ENCODE measurements at places on chromosomes 7 and 10.

- DNase-seq: no peak
These were observed 111.4 kb upstream of the JCAD start for GRCh38 chr10:30170814-30171213.

DNA sequence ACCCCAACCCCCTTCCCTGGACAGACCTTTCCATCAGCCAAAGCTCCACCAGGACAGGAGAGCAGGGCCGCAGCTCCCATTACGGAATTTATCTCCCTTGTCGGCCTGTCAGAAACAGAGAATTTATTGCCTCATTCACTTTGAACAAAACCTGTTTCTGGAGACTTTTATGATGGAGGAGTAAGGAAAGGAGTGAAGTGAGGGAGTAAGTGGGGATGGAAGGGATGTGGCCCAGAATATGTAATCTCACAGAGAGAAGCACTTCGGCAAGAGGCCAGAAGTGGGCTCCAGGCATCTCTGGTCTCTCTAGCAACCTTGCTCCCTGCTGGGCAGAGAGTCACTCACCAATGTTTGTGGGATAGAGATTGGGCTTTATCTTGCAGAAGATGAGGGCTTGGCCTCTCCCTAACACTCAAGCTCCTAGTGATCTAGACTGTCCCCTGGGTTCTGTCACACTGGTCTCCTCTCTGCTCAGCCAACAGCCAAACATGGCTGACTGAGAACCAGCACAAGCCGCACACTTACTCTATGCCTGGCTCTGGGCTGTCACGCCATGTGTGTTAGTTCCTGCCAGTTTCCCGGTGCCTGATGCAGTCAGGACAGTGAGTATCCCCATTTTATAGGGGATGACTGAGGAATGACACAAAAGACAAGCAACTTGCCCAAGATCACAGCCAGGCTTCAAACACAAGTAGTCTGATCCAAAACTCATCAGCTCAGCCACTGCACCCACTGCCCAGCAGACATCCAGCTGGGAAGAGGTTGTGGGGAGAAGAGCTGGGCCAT is 149.4 kb upstream of the ZMIZ1 start:
- peak; percentile 85 for DNase-seq

GRCh38 chr7:116672596-116673456 is 830 bp downstream of the MET start:
- DNase-seq: peak; percentile 44

GRCh38 chr10:754914-755313 is 65.4 kb upstream of the DIP2C start:
- DNase-seq: no peak

- DNase-seq: no peak
These were observed 5.2 kb upstream of the BRI3 start for GRCh38 chr7:98276241-98276761.

DNA sequence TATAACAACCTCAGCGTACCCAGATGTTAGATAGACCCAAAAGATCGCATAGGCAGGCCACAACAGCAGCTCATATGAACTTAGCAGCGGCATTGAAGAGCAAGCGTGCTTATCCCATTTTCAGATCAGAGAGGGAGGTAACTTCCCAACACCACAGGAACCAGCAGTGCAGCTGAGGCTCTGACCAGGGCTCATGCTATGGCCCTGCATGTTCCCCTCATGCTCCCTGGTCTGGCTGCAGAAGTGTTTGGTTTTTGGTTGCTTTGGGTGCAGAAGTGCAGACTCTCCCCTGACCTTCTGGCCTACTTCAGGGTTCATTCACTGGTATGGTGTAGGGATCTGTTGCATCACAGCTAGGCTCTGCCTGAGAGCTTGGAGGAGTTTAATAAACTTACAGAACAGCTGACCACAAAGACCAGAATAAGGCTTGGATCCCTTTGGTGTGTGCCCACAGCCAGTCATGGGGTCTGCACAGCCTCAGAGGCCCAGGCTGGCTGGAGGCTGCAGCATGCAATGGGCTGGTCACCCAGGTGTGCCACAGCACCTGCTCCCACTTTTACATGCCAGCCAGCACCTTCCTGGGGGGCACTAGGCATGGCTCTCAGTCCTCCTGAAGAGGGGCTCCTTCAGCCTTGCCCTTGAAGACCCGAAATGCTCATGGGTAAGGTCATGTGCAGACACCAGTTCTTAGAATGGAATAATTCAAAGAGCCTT is 9.1 kb upstream of the CXCL12 start:
- no peak for DNase-seq

- DNase-seq: no peak
These were observed 230.4 kb downstream of the TNS3 start for GRCh38 chr7:47351233-47352154.

GRCh38 chr7:129778770-129779601 is 167.5 kb downstream of the NRF1 start:
- DNase-seq: no peak

All from left kidney (tissue), 8 donors.